ENCODE measurements at places on chromosomes 2 and 18.
A peak's percentile ranks its signal among the peaks of the same experiment; 100 is the strongest.

- DNase-seq, result no peak
Observed at GRCh38 chr2:37599688-37600525, 71.5 kb downstream of the CDC42EP3 start.

GRCh38 chr18:14930076-14930475 lies 182.1 kb downstream of the ANKRD30B start:
- no peak for DNase-seq

GRCh38 chr18:6368017-6368416 lies 46.7 kb downstream of the L3MBTL4 start:
- no peak for DNase-seq

GRCh38 chr2:96527286-96528005 lies 9.1 kb upstream of the ARID5A start:
- peak; percentile 94 for DNase-seq

DNA sequence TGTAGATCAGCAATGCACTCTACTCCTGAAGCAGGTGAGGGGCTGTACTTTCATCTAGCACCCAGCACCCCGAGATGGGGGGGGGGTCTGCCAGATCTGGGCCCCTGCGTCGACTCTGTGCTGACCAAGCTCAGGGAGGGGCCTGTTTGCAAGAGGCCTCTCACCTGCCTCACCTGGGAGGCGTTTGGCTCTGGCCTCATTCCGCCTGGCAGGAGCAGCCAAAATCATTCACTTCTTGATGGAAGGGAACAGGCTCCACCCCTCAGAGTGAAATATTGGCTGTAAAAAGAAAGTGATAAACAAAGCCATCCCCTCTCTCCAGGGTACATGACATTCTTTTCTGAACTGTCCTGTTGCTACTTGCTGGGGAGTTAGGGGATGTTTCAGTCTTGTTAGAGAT lies 10.7 kb upstream of the IL1R2 start:
- no peak for DNase-seq

DNA sequence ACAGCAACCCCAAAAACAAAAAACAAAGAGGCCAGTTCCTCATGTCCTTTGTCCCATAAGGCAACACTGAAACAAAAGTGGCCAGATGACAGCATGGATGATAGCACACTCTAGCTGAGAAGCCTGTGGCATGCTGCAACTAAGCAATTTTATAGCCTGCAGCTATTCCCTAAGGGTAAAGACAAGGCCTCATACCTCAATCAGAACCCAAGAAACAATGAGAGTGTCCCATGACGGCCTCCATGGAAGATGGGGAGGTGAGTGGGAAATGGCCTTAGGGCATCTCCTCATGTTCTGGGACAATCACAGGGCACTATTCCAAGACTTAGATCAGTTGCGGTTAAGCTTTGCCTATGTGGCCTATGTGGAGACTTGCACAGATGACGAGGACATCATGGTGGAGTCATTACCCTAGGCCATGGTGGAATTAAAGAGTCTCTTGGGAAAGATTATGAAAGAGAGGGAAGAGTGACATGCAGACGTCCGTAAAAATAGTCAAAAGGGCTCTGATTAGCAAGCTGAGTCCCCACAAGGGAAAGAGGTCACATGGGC lies 103.1 kb downstream of the INO80D start:
- DNase-seq, result no peak

GRCh38 chr18:79900610-79901570 lies 50.6 kb downstream of the SLC66A2 start:
- no peak for DNase-seq

DNA sequence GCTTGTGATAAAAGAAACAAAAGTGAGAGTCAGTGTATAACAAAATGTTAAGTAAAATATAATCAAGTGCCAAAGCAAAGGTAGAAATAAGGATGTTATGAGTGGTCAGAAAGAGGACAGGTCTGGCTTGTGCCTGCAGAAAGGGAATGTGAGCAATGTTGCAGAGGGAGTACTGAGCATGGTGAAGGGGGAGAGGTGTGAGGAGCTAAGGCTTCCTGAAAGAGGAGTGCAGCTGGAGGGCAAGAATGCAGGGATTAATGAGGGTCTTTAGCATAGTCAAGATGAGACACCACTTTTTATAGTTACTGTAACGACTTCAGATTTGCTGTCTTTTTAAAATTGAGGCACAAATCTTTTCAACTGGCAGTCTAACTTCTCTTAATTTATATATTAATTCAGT lies 22.0 kb upstream of the FIGN start:
- no peak for DNase-seq

DNA sequence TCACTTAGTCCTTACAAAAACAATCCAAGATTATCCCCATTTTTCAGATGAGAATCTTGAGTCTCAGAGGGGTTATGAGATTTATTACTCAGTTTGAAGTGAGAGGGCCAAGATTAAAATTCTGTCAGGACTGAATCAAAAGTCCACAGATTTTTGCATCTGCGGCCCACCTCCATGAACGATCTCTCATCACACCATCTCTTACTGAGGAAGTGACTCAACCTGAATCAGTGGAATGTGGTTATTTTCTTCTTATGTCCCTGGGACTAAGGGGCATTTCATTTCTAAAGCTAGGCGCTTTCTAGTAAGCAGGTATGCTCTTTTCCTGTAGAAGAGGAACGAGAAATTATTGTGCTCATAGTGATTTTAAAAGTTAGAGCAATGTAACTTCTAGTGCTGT lies 360.3 kb upstream of the SPHKAP start:
- no peak for DNase-seq

- DNase-seq, result no peak
Observed at GRCh38 chr18:26267357-26267930, 41.2 kb downstream of the TAF4B start.

- DNase-seq, result no peak
Observed at GRCh38 chr2:51881673-51882072, 849.7 kb upstream of the NRXN1 start.

DNA sequence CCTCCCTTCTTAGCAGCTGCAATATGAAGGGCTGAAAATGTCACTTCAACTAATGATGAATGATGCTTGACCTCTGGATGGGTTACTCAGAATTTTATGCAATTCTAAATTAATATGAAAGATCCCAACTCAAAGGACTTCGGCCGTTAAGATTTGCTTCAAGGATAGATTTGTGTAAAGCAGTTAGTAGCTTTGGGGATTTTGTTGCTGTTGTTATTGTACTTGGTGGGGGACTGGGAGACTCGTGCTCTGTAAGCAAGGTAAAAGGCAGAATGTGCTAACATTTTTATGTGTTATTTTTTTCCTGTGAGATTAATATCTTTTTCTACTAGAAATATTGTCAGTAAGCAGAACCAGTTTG lies 478.8 kb downstream of the ARHGAP15 start:
- DNase-seq, result no peak

DNA sequence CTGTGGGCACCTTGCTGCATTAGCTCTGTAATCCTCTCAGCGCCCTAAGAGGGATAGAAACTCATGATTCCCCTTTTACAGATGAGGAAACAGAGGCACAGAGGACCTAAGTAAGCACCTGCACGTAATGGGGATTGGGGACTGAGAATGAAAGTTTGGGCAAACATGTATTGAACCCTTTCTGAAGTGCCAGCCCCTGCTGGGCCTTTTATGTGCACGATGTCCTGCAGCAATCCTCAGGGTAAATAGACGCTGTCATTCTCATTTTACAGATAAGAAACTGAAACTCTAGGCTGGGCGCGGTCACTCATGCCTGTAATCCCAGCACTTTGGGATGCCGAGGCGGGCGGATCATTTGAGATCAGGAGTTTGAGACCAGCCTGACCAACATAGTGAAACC lies 117.4 kb downstream of the STPG4 start:
- no peak for DNase-seq

DNA sequence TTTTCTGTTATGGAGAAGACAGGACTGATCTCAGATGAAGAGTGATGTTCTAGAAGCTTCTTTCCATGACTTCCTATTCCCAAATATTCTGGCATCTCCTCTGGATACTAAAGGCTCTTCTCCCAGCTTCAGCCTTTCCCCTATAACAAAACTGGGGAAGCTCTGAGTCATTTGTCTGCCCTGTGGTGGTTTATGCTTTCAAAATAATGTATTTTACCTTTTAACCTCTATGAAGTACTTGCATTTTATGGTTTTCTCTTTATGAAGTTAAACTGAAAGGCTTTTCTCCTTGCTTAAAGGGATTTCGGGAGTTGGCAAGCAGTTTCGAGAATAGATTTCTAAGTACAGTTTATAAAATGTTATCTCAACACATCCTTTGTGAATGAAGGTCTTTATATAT lies 104.4 kb downstream of the TANC1 start:
- DNase-seq, result no peak

GRCh38 chr2:196103626-196104025 lies 35.0 kb upstream of the DNAH7 start:
- DNase-seq, result no peak

- DNase-seq, result no peak
Observed at GRCh38 chr18:3616142-3616541, 166.2 kb downstream of the TGIF1 start.

GRCh38 chr2:3954261-3954660 lies 250.9 kb downstream of the DCDC2C start:
- DNase-seq, result no peak

GRCh38 chr2:41735476-41735875 lies 312.3 kb upstream of the PKDCC start:
- DNase-seq, result no peak
